Smooth muscle cell of the umbilical artery (primary cell): ENCODE measurements at places on chromosomes 1 and 21. TPM values are rescaled to one million over a fixed set of nuclear protein-coding genes. Genes with fewer than 3 reads are reported as not detected.

The RGS7 gene
- not detected in 2 replicates for total RNA-seq

The OR2L13 gene
- total RNA-seq: not detected in 2 replicates

The MROH7 gene
- total RNA-seq: under 0.01 and 0.14 TPM in 2 replicates

The CYP4B1 gene
- not detected in 2 replicates for total RNA-seq

The C8B gene
- total RNA-seq: under 0.01 TPM in 1 of 2 replicates, not detected in the other
